ENCODE measurements at places on chromosomes 16 and 17.

DNA sequence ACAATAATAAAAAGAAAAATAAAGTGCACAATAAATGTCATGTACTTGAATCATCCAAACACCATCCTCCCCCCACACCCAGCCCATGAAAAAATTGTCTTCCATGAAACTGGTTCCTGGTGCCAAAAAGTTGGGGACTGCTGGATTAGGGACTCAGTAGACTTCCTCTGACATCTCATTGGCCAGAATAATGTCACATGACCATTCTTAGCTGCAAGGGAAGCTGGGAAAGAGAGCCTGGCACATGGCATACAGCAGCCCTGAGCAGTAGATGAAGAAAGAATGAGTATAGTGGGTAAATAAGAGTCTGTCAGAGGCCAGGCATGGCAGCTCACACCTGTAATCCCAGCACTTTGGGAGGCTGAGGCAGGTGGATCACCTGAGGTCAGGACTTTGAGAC is 12.5 kb downstream of the ITPRIPL2 start:
- DNase-seq, result no peak

DNA sequence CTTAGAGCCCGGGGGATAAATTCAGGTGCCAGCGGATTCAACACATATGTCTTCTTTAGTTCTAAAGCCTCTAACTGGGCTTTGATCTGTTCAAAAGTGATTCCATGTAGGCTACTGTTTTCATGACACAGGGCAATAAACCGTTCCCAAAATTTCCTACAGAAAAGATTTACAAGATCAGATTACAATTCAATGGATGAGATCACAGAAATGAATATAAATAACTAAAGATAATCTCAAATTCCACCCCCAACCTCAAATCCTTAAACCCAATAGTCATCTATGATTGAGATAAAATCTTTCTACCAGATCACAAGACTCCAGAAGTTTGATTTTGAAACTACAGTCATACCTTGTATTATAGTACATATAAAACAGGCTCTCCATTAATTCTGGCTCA is 84.3 kb downstream of the CACNG1 start:
- DNase-seq, result no peak

DNA sequence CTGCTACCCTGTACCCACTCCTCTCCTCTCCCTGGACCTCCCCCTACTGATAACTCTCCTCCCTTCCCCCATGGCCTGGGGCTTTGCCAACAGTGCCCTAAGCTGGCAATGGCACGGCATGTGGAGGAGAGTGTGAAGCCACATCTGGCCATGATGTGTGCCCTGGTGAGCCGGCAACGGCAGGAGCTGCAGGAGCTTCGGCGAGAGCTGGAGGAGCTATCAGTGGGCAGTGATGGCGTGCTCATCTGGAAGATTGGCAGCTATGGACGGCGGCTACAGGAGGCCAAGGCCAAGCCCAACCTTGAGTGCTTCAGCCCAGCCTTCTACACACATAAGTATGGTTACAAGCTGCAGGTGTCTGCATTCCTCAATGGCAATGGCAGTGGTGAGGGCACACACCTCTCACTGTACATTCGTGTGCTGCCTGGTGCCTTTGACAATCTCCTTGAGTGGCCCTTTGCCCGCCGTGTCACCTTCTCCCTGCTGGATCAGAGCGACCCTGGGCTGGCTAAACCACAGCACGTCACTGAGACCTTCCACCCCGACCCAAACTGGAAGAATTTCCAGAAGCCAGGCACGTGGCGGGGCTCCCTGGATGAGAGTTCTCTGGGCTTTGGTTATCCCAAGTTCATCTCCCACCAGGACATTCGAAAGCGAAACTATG is 5.2 kb downstream of the TRAF4 start:
- DNase-seq, result no peak

GRCh38 chr16:12294471-12294870 is 317.9 kb downstream of the SNX29 start:
- DNase-seq, result no peak

- no peak for DNase-seq
Measured at GRCh38 chr17:17523001-17523730, 27.0 kb upstream of the RASD1 start.

DNA sequence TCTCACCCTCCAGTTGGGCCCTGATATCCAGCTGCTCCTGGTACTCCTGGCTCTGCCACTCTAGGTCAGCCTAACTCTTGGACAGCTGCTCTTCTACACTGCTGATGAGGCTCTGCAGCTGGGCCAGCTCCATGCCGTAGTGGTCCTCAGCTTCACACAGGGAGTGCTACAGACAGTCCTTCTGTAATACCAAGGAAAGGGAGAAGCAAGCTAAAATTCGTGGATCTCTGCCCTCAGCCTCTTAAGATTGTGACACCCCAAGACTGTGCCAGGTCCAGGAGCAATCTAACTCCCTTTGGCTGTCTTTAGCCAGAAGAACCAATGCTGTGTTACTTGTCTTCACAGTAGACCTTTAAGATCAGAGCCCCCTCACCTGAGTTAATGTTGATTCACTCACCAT is 7.7 kb upstream of the KRT38 start:
- no peak for DNase-seq

GRCh38 chr17:82613283-82614094 is 34.8 kb downstream of the WDR45B start:
- no peak for DNase-seq

DNA sequence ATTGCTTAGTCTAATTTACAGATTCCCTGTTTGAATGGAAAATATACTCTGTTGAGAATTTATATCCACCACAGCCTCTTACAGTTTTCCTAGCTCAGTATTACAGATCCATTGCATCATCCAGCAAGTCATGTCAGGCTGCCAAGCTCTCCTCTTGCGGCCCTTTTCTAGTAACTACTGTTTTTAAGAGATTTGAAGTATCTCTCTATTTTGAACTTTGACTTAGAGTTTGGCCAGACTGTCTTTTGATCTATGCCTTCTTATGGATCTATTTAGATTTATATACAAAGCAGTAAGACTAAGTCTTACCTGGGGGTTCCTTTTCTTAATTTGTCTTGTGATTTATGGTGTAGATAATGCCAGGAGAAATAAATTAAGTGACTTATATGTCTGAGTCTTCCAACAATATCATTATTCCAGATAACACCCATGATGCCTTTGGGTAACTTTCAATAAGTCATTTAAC is 53.1 kb upstream of the ABCC11 start:
- no peak for DNase-seq

DNA sequence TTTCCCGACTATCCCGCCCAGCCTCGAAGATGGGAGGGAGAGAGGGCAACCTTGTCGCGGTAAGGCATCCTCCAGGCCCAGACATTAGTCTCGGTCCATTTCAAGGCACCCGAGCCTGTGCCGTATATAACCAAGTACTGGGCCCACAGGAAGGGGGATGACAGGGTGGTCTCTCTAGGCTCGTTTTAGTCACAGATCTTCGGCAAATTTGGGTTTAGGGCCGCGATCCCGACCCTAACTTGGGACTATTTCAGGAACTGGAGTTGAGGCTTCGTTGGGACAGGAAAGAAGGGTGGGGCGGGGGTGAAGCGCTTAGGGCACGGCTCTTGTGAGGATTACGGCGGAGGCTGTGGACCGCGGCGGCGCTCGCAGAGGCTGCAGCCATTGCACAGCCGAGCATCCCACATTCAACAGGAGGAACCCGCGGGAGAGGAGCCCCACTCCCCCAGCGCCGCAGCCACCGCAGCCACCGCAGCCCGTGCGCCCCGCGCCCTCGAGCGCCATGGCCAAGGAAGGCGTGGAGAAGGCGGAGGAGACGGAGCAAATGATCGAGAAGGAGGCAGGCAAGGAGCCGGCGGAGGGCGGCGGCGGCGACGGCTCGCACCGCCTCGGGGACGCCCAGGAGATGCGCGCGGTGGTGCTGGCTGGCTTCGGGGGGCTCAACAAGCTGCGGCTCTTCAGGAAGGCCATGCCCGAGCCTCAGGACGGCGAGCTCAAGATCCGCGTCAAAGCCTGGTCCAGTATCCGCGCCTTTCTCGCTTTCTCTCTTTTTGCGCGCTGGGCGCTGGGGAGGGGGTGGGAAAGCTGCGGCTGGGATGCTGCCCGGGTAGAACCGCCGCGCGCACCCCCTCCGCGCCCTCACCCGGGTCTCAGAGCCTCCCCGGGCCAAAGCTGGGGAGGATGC is at the start of gene VAT1L:
VAT1L (plus strand) TSS at position 384 of the 904 bp plus-strand sequence; CDS start at position 503, 119 bp downstream.
- DNase-seq, result peak; percentile 17

DNA sequence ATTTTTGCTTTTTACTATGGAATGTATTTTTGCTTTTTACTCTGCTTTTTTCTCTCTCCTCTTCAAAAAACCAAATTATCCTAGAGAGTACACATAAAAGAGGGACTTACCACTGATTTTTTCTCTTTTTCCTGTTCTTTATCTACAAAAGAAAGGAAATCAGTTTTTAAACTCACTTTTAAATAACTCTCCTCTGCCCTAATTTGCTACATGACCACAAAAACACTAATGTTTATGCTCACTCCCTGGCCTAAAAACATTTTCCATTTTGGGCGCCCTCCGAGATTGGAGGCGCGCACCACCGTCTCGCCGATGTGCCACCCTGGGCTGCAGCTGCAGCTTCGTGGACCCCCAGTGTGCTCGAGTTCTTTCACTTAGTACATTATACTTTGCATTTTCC is 1.1 kb downstream of the TK2 start:
- DNase-seq, result no peak

DNA sequence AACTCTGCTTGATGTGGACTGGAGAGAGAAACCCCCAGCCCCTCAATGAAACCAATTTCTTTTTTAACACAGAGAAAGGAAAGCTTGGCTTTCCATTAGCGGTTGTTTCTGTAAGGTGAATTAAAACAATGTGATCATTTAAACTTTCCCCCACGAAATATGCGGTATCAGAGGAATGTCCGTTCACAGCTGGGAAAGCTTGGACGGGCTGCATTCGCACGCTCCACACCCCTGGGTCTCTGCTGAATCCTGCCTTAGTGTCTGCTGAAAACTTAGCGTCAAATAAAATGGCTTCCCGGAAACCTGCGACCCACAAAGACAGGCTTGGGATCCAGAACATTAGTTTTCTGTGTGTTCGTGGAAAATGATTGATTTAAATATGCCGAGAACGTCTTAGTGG is 71.7 kb downstream of the C16orf95 start:
- no peak for DNase-seq

DNA sequence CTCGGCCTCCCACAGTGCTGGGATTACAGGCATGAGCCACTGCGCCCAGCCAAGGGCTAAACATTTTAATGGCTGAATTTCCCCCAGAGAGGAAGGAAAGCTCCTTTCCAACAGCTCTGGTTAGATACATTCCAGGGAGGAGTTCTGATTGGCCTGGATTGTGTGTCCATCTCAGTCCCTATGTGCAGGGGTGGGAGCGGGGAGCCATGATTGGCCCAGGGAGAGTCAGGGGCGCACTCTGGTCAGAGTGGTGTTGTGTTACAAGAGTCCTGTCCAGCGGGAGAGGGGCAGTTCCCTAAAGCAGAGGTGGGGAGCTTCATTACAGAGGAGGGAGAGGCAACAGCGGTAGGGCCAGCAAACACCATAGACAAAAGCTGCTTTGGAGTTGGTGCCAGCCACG is 75.0 kb downstream of the RAP1GAP2 start:
- DNase-seq, result no peak

GRCh38 chr17:10022416-10022815 is 117.3 kb upstream of the RCVRN start:
- DNase-seq, result no peak

DNA sequence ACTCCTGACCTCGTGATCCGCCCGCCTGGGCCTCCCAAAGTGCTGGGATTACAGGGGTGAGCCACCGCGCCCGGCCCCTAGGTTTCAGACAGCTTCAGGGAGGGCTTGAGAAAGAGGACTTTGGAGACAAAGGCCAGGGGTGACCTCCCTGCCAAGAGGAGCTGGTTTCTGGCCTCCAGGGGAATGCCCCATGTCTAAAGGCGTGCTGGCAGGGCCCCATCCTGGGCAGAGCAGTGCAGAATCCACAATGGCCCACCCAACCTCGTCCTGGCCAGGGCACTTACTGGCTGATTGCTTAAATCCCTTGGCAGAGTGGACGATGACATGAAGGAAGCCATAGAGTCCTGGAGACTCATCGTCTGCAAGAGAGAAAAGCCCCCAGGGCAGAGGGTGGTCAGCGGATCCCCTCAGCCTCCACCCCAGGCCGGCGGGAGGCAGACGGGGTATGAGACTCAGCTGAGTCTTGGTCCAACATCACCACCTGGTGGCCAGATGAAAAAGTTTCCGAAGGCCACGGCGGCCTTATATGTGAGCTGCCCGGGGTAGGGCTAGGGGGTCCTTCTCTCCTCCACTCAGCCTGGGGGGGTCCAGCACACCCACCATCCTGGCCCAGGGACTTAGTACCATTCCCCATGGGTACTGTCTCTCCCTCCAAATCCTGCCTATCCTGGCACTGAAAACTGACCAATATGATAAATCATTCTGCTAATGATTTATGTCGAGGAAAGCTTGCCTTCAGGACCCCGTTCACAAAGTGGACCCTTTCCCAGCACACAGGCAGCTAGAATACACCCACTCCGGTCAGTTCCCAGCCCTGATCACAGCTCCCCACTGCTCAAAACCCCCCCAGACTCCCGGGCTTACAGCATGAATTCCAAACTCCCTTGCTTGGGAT is 59.1 kb downstream of the TIMM22 start:
- DNase-seq, result peak; percentile 53

DNA sequence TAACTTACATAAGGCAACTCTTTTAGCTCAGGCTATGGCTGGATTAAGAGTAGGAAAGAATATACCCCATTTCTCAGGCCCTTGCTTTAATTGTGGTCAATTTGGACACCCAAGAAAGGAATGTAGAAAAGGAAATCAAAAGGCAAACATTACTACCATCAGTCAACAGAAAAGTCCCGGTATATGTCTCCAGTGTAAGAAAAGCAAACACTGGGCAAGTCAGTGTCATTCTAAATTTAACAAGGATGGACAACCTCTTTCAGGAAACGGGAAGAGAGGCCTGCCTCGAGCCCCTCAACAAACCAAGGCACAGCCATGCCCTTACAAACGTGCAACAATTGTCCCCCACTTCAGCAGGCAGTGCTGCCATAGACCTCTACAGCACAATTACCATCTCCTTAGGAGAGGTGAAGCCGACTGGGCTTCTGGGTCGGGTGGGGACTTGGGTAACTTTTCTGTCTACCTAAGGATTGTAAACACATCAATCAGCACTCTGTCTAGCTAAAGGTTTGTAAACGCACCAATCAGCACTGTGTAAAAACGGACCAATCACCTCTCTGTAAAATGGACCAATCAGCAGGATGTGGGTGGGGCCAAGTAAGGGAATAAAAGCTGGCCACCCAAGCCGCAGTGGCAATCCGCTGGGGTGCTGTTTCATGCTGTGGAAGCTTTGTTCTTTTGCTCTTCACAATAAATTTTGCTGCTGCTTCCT is 12.4 kb downstream of the MRPL58 start:
- peak; percentile 58 for DNase-seq

GRCh38 chr17:17127156-17127555 is 79.0 kb downstream of the PLD6 start:
- no peak for DNase-seq

DNA sequence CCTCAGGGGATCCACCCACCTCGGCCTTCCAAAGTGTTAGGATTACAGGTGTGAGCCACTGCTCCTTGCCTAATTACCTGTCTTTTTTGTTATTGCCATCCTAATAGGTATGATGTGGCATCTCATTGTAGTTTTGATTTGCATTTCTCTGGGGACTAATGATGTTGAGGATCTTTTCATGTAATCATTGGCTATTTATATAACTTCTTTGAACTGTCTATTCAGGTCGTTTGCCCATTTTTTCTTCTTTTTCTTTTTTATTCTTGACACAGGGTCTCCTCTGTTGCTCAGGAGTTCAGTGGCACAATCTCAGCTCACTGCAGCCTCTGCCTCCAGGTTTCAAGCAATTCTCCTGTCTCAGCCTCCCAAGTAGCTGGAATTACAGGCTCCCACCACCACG is 1.3 kb upstream of the TGFB1I1 start:
- no peak for DNase-seq

GRCh38 chr17:2828397-2829038 is 32.3 kb downstream of the RAP1GAP2 start:
- DNase-seq, result peak; percentile 87

Measured in activated CD4-positive, alpha-beta memory T cell treated with anti-CD3 and anti-CD28 coated beads for 36 hours (primary cell).